Stimulated activated CD4-positive, alpha-beta T cell treated with anti-CD3 and anti-CD28 coated beads, Interleukin-12 subunit alpha, Interleukin-12 subunit beta, amount 100 ng/mL, for 48 hours (primary cell): ENCODE measurements at places on chromosomes 4 and X.

- no peak for DNase-seq
These were observed 299.9 kb downstream of the PPP4R3C start for GRCh38 chrX:27163236-27163635.

- no peak for DNase-seq
These were observed 16.8 kb downstream of the MUC7 start for GRCh38 chr4:70488748-70489147.

GRCh38 chr4:127548990-127549925, 83.5 kb upstream of the INTU start:
- no peak for DNase-seq

DNA sequence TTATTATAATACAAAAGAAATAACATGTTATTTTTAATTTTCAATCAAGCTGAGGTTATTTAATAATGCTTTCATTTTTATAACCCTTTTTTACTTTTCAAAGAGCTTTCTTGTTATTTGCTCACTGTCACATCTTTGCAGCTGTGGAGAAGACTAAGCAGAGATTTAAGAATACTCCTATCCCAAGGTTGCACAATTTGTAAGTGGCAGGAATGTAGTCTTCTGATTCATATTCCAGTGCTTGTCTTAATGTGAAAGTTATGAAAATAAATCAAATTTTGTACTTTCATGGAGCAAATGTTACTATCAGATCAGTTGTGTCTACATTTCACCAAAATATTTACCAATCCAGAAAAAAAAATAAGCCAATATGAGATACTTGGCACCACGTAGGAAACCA, 86.6 kb downstream of the DDIT4L start:
- no peak for DNase-seq

DNA sequence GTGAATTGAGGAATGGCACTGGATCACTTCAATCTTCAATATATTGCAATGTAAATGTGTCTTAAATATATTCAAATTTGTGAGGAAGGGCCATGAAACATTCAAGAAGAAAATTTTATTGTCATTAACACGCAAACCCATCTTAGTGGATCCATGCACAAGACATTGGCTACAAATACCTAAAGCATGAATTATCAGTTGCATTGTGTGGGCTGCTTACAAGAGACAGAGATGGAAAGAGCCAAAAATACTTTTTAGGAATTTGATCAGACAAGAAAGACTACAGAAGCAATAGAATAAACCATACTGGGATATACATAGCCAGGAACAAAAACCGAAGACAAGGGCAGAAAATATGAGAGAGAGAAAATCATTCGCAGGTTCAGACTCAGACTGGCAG, 616.2 kb upstream of the GRIA3 start:
- no peak for DNase-seq

DNA sequence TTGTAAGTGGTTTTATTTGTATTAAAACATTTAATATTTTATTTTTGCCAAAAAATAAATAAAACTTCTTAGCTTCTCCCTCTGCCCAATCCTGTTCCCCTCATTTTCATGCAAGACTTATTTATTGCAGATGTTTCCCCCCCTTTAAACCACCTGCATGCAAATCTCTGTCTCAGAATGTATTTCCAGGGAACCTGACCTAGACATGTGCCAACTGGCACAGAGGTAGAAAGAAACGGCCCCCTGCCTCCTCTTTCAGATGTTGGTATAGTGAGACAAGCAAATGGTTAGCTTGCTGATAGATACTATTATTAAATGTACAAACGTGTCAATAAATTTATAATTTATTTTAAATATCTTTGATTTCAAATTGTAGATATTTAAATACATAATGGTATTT, 47.1 kb downstream of the KLF3 start:
- no peak for DNase-seq

GRCh38 chr4:23889391-23889790, 456 bp downstream of the PPARGC1A start:
- DNase-seq = no peak

- no peak for DNase-seq
These were observed 52.8 kb downstream of the ADGRG4 start for GRCh38 chrX:136353526-136354093.

GRCh38 chrX:151679798-151680402, 15.4 kb upstream of the PRRG3 start:
- DNase-seq = no peak
